GM06990 (cell line): ENCODE measurements at places on chromosomes 7 and 10.

DNA sequence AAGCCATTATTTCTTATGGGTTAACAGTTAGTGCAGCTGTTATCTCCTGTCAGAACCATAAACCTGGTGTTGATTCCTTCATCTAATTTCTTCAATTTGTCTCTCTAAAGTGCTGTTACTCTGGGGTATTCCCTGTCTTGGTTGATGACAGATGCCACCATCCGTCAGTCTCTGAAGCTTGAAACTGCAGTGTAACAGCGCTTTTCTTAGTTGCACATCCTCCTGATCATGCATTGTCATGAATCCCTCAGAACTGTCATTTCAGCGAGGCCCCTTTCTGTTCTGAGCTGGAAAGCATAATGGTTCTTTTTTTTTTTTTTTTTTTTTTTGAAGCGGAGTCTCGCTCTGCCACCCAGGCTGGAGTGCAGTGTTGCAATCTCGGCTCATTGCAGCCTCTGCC lies 193.9 kb downstream of the SDK1 start:
- DNase-seq: no peak

- no peak for DNase-seq
Observed at GRCh38 chr7:137538361-137538762, 194.8 kb upstream of the PTN start.

DNA sequence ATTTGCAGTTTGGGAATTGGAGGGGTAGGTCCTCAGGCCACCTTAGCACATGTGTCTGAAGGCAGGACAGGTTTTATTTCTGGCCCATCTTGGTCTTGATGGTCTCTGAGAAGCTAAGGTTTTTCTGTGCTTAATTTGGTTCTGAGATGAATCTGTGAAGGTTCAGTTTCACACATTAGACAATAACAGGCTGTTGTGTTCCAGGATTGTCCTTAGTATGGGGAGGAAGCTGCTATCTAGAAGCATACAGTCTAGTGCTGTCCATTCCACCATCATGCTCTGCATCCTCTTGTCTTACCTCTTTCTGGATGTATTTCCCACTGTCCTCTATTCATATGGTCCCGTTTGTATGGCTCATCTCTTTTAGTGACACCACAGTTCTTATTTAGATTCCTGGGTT lies 7.1 kb downstream of the UBE2D1 start:
- no peak for DNase-seq

- DNase-seq: no peak
Observed at GRCh38 chr10:124168991-124169802, 75.8 kb upstream of the CHST15 start.

- peak; percentile 42 for DNase-seq
Observed at GRCh38 chr7:8190119-8190895, 71.7 kb downstream of the ICA1 start.

- no peak for DNase-seq
Observed at GRCh38 chr10:61992671-61993668, 91.5 kb downstream of the ARID5B start.

DNA sequence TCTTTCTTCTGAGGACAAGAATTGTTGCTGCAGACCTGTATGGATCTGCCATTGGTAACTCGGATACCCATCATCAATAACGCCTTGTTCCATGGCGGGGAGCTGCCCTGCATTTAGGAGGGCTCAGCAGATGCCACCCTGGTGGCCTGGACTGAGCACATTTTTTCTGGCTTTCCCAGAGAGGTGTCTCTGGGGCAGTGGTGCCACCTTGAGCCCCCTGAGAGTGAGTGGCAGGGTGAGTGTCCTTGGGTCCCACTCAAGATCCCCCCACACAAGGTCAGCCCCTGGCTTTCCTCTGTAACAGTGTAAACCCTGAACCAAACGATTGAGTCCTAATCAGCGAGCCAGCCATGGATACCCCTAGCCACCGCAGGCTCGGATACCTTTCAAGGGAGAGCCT lies 258.6 kb downstream of the GLRX3 start:
- no peak for DNase-seq
